ENCODE measurements at places on chromosomes 2 and 18. TPM values are rescaled to one million over a fixed set of nuclear protein-coding genes. Genes with fewer than 3 reads are reported as not detected.

The NAT8 gene
- total RNA-seq, result not detected

The DYNAP gene
- not detected for total RNA-seq

The KIF1A gene
- total RNA-seq, result not detected

The POU3F3 gene
- not detected for total RNA-seq

The FLACC1 gene
- 0.26 TPM for total RNA-seq

The SCN9A gene
- 2.1 TPM for total RNA-seq

GRCh38 chr2:43158259-43158880 is 68.0 kb downstream of the ZFP36L2 start:
- peak; percentile 97 for DNase-seq

GRCh38 chr2:217614498-217614897 is 388.3 kb downstream of the TNS1 start:
- DNase-seq, result no peak

DNA sequence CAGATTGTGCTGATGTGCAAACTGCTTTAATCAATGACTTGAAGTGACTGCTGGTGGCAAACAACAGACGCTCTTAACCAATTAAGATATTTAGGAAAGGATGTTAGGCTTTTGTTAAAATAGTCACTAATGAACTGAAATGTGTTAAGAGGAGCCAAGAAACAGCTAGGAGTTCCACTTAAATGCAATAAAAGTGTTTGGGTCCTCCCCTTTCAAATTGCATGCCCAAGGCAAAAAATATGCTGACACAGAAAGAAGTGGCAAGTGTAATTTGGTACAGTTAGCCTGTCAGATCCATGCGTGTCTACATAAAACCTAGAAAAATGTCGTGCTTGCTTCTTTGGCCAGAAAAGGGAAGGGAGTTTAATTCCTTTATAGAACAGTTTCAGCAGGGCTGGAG is 61.9 kb downstream of the XRCC5 start:
- DNase-seq, result no peak

- no peak for DNase-seq
Measured at GRCh38 chr2:106876699-106877098, 9.3 kb downstream of the ST6GAL2 start.

DNA sequence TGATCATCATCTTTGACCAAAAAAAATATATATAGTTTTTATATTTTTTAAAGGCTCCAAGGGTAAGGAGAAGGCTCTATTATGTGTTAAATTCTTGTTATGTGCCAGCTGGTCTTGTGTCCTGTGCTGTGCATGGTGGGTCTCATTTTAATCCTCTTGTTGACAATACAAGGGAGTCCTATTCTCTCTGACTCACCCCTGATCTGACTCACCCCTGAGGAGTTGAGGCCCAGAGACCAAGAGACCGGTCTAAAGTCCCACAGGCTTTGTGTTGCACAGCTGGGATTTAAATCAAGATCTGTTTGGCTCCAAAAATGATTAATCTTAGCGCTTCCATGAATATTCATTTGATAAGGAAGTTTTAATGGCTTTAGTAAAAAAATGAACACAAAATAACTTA is 25.7 kb downstream of the MC2R start:
- peak; percentile 79 for DNase-seq

- no peak for DNase-seq
Measured at GRCh38 chr2:70509565-70509964, 44.1 kb downstream of the TGFA start.

GRCh38 chr18:3395466-3395865 is 54.5 kb upstream of the TGIF1 start:
- DNase-seq, result no peak

DNA sequence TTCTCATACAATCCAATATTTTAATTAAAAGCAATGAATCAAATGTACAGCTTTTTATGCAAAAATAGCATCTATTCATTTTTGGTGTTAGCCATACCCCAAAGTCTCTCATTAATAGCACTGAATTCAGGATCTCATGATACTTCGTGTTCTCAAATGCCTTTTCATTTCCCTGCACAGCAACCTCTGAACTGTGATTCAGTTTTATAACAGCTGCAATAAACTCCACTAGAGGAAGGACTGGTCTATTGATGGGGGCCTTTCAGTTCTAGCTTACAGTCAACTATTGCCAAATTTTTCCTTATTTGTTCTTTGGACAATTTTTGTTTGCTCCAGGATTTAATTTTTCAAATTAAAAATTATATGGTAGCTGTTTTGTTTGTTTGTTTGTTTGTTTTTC is 4.8 kb upstream of the TMEM87B start:
- DNase-seq, result no peak

DNA sequence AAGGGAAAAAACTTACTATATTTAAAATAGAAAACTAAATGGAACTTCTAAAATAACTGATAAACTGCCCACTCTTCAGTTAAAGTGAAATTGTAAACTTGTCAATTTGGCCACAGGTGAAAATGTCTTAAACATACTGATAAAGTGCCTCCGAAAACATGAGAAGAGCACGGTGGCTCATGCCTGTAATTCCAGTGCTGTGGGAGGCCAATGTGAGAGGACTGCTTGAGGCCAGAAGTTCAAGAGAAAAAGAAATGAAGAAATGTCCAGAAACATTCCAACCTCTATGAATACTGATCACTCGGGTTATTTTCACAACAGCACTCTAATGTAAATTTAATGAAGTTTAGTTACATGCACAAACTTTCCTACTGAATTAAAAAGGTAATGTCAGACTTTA is 63.4 kb upstream of the DNER start:
- no peak for DNase-seq

GRCh38 chr18:7415081-7415894 is 151.8 kb upstream of the PTPRM start:
- no peak for DNase-seq

DNA sequence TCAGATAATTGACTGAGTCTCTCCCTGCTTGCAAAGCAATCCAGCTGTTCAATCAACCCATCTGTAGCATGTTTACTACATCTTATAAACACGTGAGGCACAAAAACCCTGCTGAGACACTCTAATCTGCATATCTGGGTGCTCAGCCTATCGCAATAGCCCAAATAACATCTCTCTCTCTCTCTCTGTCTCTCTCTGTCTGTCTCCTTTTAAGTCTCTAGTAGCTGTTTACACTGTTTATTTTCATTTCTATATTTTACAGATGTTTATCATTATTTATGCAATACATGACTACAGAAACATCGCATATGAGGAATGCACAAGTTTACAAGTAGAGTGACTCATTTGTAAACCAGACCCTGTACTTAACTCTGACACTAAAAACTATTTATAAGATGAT is 422.1 kb upstream of the DSEL start:
- DNase-seq, result peak; percentile 9

DNA sequence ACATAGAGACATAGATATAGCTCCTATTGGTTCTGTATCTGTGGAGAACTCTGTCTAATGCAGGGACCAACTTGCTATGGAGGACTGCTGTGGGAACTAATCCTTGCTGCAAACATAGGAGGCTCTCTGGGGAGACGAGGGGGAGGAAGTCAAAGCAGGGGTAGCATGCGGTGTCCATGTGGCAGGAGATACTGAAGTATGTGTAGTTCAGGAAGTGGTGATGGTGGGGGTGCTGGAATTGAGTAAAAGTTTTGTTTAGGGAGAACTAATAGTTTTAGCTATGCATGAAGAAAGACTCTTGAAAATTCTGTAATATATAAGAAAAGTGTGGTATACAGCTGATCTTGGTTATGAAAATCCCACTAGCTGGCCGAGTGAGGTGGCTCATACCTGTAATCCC is 62.0 kb downstream of the ANKRD44 start:
- DNase-seq, result no peak

- DNase-seq, result no peak
Measured at GRCh38 chr2:58862244-58862643, 621.1 kb upstream of the FANCL start.

- no peak for DNase-seq
Measured at GRCh38 chr18:62766266-62766665, 50.9 kb downstream of the PHLPP1 start.

DNA sequence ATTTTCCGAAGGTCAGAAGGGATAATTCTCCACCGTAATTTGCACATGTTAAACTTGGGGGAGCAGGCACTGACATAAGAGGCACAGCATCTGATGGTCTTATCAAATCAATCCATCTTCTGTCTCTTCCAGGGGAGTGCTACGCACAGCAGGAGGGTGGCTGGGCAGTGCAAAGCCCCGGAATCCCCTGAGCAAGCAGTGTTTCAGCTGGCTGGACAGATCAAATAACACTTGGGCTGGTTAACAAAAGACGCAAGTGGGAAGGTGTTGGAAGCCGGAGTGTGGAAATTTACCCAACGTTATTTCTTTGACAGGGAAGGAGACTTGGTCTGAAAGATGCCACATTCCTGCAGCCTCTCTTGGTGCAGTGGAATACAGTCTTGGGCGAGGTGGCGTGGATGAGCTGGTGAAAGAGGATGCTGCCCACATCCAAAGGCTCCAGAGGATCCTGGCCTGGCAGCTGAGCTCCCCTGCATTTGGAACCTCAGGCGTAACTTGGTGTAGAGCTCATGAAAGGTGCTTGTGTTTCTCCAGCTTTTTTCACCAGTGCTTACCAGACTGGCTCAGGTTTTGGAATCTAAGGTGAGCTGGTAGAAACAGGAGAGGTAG is 103.0 kb downstream of the MAPK4 start:
- DNase-seq, result no peak

DNA sequence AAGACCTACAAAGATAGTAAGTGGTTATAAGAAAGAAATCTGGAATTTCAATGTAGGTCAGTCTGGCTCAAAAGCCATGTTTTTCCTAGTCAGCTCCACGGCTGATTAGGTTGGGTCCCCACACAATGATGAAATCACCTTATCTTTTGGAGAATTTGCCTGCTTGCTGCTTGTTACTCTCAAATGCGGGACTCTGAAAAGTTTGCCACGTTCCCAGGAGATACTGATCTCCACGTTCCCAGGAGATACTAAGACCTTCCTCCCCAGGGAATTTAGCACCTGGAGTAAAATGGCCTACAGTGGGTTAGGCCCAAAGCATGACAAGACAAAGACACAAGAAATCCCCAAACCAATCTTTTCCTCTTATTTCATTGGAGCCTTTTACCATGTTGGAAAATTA is 449.6 kb downstream of the TNS1 start:
- no peak for DNase-seq

- no peak for DNase-seq
Measured at GRCh38 chr18:79558933-79559416, 120.6 kb upstream of the CTDP1 start.

DNA sequence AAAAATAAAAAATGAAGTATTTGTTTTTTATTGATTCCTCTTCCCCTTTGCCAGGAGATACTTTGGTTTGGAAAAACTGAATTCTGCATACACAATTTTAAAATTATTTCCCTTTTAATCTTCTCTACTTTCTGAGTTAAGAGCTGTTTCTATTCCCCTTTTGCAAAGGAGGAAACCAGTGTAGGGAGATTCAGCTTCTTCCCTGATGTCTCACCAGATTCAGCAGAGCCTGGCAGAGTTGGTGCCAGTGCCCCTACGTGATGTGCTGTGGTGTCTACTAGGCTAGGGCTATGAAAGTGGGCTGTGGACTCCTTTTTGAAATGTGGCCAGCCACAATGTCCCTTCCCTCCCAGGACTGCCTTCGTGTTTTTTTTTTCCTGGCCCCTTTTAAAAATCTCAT is 2.4 kb downstream of the RPE start:
- no peak for DNase-seq

- peak; percentile 50 for DNase-seq
Measured at GRCh38 chr18:22667616-22668422, 250.1 kb upstream of the CTAGE1 start.
